ENCODE measurements at places on chromosomes 13 and 19.

- DNase-seq: peak; percentile 92
Measured at GRCh38 chr19:9435279-9436268, at the start of gene ZNF266. Gene ZNF266, minus strand, starts transcription at chr19:9435573. Its CDS starts 15,484 bp downstream, at chr19:9420089.

DNA sequence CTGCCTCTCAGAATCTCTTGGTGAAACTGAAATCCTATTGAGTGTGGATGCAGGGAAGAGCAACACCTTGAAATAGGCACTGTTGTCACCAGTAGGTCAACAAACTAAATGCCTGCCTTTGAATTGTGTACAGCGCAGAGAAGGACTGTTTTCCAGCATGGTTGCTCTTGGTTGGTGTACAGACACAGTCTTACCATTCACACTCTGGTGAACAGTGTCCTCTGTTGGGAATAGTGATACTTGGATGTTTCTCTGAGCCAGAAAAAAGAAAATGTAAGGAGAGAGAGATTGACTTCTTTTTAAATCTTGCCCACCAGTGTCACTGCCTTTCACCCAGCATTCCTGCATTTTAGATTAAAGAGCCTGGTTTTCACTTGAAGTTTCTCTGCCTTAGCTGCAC, 179.7 kb downstream of the STK24 start:
- DNase-seq: no peak

GRCh38 chr19:708154-709143, at the start of gene PALM:
Gene PALM, plus strand, starts transcription at chr19:708935. Its CDS starts 212 bp downstream, at chr19:709147.
- no peak for DNase-seq

GRCh38 chr19:11291991-11292390, 4.0 kb upstream of the TSPAN16 start:
- DNase-seq: no peak

GRCh38 chr13:97221989-97222700, at the start of gene MBNL2:
Gene MBNL2, plus strand, starts transcription at chr13:97222333. Its CDS starts 53,903 bp downstream, at chr13:97276236.
- DNase-seq: no peak

DNA sequence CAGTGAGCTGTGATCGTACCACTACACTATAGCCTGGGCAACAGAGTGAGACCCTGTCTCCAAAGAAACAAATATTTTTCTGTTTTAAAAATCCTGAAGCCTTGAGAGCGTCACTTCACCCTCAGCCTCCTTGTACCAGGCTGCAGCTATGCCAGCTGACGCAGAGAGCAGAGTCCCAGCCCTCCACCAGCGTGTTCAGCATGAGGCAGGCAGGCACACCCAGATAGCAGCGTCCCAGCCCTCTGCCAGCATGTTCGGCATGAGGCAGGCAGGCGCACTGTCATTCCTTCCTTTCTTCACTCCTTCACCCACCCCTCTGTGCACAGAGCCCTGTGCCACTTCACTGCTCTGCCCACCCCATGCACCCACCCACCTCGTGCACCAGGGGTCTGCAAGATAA, 43.3 kb upstream of the USE1 start:
- no peak for DNase-seq

DNA sequence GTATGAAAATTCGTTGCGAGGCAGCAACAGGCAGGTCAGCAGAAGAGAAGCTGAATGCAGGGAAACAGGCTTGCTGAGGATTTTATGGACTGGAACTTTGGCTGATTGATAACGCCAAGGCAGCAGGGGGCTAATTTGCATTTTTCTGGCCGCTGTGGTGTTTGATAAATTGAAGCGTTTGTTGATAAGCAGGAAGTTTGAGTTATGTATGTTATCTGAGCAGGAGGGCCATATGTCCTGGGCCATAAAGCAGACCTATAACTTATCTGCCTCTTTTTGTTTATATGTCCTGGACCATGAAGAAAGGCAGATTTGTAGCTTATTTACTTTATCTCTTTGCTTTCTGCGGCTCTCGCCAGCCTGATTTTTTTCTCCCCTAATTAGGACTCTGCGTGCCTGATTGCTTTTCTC, 65.9 kb downstream of the ZNF627 start:
- no peak for DNase-seq

DNA sequence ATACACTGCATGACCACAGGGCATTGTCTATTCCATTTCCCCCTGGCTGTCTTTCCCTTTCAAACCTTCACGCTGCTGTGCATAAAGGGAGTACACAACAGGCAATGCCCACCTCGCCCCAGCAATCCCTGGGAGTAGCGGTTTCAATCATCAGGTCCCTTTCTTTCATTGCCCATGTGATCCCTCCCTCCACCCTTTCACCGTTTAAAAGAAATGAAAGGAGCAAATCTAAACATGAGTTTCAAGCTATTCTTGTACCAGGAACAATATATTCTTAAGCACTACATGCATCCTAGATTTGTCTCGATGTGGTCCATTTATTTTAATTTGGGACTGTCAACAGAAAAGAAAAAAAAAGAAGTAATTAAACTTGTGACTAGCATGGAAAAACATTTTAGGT, 123.4 kb upstream of the ARGLU1 start:
- DNase-seq: no peak

DNA sequence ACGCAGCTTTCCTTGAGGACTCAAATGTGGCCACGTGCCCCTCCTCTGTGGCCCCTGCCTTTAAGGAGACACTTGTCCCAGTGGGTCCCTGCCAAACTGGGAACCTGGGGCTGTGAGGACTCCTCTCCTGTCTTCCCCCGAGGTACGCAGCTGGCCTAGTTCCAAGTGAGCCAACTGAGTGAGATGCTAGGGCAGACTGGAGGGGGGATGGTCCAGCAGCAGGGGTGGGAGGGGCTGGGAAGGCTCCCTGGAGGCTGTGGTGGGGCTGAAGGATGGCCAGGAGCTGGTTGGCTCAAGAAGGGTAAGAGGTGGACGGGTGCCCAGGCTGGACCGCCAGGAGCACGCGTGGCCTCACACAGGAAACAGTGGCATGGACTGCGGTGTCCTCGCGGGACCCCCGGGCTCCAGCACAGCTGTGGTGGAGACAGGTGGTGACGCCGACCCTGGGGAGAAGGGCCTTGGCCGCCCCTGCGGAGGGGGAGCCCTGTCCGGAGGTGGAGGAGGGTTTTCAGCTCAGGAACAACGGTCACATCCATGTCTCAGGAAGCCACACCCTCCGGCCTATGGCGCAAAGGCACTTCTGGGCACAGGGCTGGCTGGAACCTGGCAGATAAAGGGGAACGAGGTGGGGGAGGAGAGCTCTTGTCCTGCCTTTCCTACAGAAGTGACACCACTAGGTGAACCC, 45.8 kb downstream of the MLLT1 start:
- peak; percentile 90 for DNase-seq

GRCh38 chr13:114283576-114283975, 2.2 kb downstream of the UPF3A start:
- DNase-seq: no peak

DNA sequence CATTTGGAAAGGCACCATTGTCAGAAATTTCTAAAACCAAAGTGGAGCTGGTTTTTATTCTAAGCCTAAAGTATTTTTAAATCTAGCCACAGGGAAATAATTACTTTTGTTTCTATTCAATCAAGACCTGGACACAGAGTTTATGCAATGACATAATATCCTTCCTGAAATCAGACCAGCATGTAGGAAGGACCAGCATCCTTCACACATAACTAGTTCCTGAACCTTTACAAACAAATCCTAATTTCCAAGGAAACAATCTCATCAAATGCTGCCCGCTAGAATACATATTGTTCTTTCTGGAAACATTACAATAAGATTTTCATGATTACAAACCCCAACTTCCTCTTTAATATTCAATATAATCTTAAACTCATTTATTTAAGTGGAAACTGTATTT, 1.5 kb downstream of the STARD13 start:
- no peak for DNase-seq

DNA sequence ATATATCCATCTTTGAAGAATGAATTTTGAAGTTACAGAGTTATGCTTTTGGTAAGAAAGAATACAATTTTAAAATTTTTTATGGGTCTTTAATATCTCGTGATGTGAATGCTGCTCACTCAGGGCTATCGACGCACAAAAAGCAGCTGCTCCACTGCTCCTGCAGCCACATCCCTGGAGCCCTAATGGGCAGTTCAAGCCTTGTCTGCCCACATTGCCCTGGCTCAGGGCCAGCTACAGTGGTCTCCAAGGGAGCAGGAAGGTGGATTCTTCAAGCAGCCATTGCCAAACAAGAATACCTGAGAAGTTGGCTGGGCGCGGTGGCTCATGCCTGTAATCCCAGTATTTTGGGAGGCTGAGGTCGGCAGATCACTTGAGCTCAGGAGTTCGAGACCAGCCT, 85.8 kb downstream of the IPO5 start:
- no peak for DNase-seq

DNA sequence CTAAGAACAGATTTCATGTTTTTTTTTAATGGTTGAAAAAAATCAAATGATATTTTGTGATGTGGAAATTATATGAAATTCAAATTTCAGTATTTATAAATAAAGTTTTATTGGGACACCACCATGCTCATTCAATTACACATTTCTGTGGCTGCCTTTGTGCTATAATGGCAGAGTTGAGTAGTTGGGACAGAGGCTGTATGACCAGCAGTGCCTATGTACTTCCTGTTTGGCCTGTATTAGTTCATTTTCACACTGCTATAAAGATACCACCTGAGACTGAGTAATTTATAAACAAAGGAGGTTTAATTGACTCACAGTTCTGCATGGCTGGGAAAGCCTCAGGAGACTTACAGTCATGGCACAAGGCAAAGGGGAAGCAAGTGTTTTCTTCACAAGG, 33.6 kb downstream of the AKAP11 start:
- no peak for DNase-seq

- DNase-seq: no peak
Measured at GRCh38 chr13:113144255-113144629, 14.2 kb upstream of the PROZ start.

DNA sequence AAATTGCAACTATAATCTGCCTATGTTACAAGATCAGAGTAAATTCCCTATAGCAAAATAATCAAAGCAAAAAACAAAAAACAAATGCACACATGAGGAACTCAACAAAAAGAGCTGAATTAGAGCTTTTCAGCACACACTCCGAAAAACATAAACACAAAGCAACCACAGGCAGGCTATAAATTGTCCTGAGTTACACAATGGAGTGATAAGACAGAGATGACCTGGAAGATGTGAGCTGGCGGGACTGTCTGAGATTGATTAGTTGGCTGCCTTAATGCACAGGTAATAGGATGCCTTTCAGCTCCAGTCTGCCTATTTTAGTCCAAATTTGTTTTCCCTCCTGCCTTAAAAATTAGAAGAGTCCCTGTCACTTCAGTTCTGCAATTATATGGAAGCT, 159.0 kb upstream of the FNDC3A start:
- no peak for DNase-seq

- no peak for DNase-seq
Measured at GRCh38 chr19:508204-509150, 1.2 kb downstream of the TPGS1 start.

- DNase-seq: peak; percentile 72
Measured at GRCh38 chr13:91347996-91348905, 764 bp downstream of the MIR17HG start.

- no peak for DNase-seq
Measured at GRCh38 chr19:46863818-46864629, 3.2 kb downstream of the ARHGAP35 start.

- DNase-seq: no peak
Measured at GRCh38 chr13:76512721-76513145, 373.5 kb downstream of the KCTD12 start.

DNA sequence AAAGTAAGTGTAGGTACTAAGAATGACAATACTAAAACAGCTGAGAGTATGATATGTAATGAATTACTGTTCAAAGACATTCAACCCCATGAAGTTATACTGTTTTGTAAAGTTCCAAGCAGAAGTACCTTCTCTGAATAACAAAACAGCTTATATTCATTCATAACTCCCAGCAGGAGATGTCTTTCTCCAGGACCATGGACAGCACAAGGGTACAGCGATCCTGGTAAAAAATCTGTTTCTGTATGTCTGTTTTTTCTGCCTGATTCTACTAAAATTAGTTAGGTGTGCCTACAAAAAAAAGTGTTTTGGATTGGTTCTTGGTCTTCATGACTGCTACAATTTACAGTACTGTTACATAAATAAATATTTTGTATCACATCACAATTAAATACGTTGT, 172.5 kb upstream of the SLITRK5 start:
- no peak for DNase-seq

GRCh38 chr13:46359714-46360113, 27.3 kb downstream of the RUBCNL start:
- no peak for DNase-seq

DNA sequence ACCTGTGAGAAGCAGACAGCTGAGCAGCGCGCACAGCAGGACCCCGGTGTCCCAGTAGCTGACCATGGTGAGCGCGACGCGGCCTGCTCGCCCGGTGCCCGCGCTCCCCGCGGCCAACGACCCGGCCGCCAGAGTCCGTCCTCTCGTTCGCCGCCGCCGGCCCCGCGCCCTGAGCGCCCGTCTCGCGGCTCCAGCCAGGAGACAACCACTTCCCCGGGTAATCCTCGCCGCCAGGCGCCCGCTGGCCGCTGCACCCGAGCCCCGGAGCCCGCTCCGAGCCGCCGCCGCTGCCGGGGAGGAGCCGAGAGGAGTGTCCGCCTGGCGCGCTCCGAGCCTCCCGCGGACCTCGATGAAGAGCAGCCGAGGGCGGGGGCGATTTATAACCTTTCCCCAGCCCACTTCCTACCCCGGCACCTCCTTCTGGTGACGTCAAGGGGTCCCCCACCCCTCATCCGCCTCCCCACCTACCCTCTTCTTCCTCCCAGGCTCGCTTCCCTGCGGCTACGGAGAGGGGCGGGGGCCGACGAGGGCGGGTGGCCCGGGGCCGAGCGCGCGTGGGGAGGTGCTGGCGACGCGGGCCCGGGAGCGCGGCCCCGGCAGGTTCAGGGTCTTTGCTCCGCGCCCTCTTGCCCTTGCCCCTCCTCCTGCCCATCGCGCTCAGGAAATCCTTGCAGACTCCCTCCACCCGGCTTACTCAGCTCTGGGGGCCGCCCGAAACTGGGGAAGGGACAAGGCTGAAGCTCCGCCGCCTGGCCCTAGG, at the start of gene FLT1:
Gene FLT1, minus strand, starts transcription at position 351 of the 760 bp plus-strand sequence. Its CDS starts 285 bp downstream, at position 66.
- DNase-seq: no peak

DNA sequence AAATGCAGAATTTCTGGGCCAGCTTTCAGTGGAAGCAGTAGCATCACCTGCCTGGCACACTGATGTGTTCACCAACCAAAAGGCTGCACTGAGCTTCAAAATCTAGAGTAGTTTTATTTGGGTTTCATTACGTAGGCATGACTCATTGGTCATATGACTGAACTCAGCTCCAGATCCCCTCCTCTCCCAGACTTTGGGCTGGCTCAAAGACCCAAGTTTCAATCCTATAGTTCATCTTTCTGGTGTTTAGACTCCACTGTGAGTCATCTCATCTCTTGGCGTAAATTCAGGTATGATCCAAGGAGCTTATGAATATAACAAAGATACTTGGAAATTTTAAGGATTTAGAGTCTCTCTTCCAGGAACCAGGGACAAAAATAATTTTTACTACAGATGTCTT, 17.7 kb downstream of the ZMYM5 start:
- DNase-seq: no peak

Measured in chondrocyte (in vitro differentiated cells).